ENCODE measurements at places on chromosomes 1 and 21.

GRCh38 chr1:149978547-149979023 lies 31.9 kb downstream of the OTUD7B start:
- DNase-seq: no peak

- DNase-seq: no peak
Measured at GRCh38 chr1:238549137-238549536, 658.4 kb upstream of the ZP4 start.

- DNase-seq: no peak
Measured at GRCh38 chr1:76854255-76854654, 13.0 kb upstream of the ST6GALNAC5 start.

GRCh38 chr1:56578963-56579875 lies at the start of gene PLPP3:
Gene PLPP3 (minus strand): TSS chr1:56579563. CDS start chr1:56579016, 547 bp downstream.
- DNase-seq: no peak

DNA sequence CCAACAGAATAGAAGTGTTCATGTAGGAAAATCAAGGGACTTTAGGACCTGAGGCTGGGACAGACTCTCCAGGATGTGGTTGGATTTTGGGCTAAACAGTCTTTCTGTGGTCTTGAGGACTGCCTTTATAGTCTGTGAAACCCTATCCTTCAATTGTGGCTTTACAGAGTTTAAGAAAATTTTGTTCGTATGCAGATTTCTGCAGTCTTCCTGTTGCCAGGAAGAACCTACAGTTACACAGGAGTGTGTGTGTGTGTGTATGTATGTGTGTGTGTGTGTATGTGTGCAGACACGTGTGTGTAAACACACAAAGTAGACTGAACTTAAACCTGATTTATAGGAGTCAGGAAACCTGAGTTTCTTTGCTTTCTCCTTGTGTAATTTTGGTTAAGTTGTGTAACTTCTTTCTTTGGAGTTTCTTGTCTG lies 22.8 kb downstream of the NEK7 start:
- no peak for DNase-seq

DNA sequence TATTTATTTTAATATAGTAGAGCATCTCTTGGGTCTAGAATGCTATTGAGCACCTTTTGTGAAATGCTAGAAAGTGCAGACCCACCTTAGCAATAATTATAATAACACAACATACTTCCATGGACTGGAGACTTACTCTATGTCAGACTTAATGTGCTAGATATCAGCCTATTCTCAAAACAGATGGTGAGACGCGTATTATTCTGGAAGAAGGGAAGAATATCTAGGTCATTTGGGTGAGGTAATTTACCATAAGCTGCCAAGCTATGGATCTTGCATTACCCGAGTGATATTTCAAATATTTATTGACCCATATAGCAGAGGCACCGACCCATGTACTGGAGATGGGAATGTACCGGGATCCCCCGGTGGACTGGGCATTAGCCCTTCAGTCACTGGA lies 20.6 kb upstream of the IFNLR1 start:
- no peak for DNase-seq

GRCh38 chr1:170510163-170510562 lies 21.8 kb upstream of the GORAB start:
- no peak for DNase-seq

DNA sequence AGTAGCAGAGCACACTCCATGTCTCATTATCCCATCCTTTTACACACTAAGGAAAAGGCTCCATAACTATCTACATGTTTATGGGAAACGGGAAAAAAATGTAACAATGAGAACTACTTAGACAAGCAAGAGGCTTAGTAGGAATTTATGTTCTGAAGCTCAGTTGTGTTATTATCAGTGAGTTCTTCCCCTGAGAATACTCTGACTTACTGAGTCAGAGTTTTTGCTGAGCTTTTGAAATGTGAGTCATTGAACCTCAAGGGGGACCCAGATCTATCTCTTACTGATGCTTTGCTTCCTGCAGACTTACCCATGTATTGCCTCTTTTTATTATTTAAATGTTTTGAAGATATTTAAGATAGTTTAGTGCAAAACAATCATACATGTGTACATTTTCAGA lies 20.1 kb downstream of the CFHR5 start:
- DNase-seq: no peak

- DNase-seq: no peak
Measured at GRCh38 chr1:162690672-162691434, 58.6 kb downstream of the DDR2 start.

DNA sequence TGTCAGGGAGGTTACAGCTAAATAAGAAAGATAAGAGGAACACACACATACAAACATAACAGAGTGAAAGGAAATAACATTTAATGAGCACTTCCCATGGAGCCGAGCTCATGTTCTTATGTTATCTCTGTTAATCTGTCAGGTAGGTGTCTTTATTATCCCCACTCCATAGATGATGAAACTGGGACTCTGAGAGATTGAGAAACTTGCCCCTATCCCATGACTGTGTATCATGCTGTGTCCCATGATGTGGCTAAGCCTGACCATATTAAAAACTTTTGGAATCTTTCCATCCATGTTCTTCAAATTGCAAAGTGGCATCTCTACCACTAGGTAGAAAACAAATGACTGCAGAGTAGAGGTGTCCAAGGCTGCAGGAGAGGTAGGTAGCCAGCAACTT lies 285.2 kb upstream of the SGIP1 start:
- no peak for DNase-seq

Measured in activated CD8-positive, alpha-beta memory T cell treated with anti-CD3 and anti-CD28 coated beads for 1 hour (primary cell).